ENCODE measurements at places on chromosomes 16 and 17.

- DNase-seq: no peak
These were observed 94.0 kb upstream of the WSB1 start for GRCh38 chr17:27199948-27200347.

DNA sequence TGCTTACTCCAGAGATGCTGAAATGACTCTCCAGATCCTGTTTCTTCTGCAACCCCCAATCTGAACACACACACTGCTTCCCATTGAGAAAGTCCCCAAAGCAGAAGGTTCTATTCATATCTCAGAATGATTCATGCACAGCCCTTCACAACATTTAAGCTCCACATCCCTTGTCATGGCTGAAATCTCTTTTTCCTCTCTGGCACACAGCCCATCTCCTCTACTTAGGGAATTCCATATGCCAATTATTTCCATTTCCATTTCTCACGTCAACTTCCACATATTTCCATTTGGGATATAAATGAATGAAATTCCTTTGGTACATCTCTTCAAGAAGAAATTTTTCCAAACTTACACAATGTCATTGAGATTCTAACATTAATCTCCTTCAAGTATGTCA, 119.6 kb downstream of the CDH11 start:
- no peak for DNase-seq

DNA sequence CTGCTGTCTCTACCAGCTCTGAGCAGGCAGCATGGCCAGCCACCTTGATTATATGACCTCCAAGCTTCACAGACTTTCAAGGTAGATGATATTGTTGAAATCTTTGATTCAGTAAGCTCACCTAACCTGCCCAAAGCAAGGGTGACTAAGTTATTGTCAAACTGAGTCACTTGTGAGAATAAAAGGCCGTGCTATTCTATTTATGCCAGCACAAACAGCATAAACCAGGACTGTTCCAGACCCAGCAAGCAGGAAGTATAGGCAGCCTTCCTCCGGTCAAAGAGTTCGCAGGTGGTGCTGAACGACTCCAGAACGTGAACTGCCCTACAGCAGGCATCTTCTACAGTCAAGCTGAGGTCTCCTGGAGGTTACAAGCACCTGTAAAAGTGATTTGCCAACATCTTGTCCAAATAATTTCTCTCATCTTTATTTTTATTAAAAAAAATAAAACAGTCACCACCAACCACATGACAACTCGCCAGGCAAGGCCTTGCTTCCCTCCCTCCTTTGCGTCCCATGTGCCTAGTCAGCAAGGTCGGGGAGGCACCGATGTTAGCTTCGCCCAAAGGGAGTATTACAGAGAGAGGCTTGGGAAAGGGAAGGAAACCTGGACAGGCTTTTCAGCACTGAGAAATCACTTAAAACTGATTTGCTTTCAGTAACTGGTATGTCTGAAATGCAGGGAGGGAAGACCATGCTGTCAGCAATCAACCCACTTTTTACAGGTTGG, 10.8 kb downstream of the ARL2BP start:
- DNase-seq: no peak

GRCh38 chr16:57497121-57497520, 10.8 kb upstream of the DOK4 start:
- DNase-seq: no peak

- DNase-seq: no peak
These were observed 14.6 kb upstream of the NDRG4 start for GRCh38 chr16:58485184-58485887.

- DNase-seq: no peak
These were observed 43.2 kb downstream of the CLEC16A start for GRCh38 chr16:10987361-10988163.

DNA sequence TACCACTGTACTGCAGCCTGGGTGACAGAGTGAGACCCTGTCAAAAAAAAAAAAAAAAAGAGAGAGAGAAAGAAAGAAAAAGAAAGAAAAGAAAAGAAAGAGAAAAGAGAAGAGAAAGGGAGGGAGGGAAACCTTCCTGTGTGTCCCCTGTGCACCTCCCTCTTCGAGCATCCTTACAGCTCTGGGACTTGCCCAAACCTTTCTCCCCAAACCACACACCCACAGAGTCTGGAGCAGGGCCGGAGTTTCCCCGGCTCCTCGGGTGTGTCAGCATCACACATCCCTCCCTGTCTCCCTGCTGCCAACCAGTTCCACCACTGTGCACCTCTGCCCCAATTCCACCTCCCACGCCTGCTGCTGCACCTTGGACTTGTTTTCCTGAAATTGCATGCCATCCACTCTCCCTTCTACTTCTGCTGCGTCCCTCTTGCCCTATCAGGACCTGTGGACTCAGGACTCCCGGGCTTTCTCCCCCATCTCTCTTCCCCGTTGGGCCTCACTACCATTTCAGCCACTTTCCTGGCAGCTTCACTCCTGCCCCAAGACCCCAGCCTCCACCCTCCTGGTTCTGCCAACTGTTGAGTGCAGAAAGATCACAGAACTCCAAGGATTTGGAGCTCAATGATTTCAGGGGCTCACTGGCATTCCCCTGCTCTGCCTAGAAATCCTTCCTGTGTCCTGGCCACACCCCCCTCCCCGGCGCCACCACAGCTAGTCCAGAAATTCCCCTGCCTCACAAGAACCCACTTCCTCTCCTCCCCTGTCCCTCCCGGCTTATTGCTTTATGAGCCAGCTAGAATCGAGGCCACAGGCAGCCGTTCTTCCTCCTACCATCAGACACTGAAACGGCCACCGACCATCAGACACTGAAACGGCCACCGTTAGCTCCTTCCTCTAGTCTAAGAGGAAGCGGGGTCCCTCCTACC, 3.7 kb upstream of the CDK3 start:
- DNase-seq: no peak

DNA sequence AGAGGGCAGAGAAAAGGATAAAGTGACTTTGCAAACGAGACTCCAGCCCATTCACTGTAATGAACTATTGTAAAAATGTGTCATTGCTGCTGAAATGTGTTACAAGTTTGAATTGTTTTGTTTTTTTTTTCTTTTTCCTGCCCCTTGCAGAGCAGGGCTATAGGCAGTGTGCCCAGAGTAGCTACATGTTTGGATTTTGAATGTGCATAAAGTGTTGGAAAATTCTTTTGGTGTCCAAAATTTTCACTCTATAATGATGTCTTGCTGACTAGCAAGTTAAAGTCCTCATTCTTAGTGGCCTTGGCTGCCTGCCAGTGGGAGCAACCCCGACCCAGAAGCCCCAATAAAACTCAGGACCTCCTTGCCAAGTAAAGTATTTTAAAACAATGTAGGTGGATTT, 66.5 kb downstream of the IGF2BP1 start:
- DNase-seq: no peak

DNA sequence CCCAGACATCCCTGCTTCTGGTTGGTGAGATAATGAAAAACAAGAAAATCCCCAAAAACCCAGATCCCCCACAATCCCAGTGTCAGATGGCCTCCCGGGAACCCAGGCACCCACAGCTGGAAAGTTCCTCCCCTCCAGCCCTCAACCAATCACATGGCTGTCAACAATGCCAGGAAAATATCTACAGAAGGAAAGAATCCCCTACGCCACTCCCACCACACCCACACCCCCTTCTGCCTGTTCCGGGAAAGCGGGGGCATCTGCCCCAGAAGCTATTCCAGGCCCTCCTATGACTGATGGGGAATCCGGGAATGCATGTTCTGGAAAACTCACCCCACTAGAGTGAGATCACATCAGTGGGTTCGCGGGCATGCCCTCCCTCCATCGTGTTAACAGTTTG, 1.8 kb downstream of the TMEM95 start:
- DNase-seq: no peak

DNA sequence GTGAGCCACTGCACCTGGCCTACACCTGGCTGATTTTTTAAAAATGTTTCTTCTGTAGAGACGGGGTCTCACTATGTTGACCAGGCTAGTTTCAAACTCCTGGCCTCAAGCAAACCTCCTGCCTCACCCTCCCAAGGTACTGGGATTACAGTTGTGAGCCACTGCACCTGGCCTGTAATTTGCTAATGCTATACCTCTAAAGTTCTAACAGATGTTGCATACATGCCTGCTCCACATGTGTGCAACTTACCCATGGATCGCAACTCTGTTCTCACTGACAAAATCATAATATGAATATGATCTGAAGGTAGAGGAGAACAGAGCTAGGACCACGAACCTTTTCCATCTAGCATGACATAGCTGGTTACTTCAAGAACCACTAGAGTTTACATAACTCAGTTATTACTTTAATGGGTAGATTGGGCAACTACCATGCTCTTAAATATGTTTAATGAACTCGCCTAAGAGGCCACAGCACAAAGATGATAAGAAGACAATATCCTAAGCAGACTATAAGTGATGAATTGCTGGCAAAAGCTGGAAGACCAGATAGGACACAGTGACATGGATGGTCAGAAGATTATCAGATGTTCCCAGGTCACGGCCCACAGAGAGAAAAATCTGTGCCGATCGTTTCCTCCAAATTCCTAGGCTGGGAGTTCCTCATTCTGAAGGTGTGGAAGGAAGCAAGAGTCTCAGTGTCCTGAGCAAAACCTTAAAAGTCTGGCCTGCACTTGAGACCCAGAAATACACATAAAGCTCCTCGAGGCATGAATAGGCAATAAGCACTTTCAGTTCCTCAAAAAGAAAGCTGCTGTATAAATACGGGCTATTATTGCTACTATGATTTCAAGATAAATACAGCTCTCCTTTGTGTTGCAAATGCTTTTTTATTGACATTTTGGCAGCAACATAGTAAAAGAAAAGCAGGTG, 53.6 kb upstream of the ICAM2 start:
- DNase-seq: no peak

DNA sequence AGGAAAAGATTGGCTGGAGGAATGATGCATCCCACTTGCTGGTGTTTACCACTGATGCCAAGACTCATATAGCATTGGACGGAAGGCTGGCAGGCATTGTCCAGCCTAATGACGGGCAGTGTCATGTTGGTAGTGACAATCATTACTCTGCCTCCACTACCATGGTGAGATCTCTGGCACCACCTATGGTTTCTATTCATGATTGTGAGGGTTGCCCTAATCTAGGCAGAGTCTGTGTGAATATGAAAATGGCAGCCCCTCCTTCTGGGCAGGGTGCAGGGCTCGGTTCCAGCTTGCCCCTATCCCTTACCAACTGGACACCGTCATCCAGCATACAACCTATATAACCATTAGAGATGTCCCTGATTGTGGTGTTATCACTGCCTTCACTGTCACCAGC, 33.4 kb downstream of the ITGB3 start:
- no peak for DNase-seq

DNA sequence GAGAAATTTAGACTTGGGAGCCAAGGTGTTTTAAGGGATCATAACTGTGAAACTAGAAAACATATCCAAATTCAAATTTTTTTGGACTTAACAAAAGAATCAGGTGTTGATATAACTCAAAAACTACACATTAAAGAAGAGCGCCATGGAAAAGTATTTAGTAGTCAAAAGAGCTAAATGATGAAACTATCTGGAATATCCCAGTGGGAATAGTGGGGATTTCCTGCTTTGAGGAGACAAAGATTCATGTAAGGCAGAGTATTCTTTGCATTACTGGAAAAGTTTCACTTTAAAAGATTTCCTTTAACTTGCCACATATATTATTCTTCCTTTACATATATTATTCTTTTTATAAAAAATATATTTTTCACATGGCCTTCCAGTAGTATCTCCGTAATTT, 40.3 kb upstream of the VPS4A start:
- no peak for DNase-seq

Measured in stimulated activated CD8-positive, alpha-beta memory T cell treated with anti-CD3 and anti-CD28 coated beads, Interleukin-12 subunit alpha, Interleukin-12 subunit beta, amount 100 ng/mL, for 4 hours (primary cell).